NCI-H82 (cell line): ENCODE measurements at places on chromosomes 11 and 22.

DNA sequence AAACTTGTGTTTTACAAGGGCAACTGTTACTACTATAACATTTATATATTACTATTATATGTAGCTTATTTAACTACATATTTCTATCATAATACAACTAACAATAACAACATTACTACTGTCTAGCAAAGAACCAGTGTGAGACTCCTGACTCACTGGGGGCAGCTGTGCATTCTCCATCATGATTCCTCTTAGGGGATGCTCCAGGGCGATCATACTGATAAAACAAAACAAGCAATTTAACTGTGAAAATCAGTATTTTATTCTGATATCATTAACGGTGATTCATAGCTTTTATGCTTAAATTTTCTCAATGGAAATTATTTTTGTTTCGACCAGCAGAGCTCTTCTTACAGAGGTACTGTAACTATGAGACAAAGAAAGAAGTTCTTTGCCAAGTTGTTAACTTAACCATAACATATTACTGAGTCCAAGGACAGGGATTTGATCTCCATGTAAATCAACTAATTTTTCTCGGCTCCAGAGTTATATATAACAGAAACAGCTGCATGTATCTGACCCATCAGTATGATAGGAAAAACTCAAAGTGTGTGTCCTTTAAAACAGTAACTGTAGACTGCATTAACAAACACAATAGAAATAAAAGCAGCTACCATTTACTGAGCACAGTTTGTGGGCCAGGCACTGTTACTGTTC is 24.8 kb upstream of the FNBP4 start:
- DNase-seq = no peak

DNA sequence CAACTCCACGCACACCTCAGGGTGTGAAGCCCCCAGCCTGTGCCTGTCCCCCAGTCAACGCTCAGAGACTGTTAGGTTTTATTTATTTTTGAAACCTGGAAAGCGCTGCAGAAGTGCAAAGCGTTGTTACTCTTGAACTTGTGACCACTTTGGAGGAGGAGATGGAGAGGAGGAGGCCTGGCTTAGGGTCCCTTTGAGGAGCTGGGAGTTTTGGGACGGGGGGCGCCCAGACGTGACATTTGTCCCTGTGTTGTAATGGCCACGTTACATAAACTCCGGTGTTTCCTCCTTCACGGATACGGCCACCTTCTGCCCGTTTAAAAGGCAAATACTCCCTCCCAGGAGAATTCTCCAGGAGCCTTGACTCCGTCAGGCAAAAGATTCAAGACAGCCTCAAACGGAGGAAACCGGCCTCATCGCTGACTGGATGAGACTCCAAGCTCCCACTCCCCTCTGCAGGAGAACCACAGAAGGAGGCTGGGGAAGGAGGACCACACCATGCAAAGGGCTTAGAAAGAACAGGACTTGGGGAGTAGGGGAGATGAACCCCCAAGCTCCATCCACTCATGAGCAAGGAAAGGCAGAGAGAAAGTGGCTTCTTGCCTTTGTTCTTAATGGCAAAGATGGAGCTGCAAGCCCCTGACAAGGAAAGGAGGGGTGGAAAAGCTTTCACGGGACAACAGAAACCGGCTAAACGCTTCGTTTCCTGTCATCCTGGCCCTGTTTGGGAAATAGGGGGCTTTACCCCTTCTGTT is 630 bp downstream of the PIK3IP1 start:
- peak; percentile 36 for DNase-seq

DNA sequence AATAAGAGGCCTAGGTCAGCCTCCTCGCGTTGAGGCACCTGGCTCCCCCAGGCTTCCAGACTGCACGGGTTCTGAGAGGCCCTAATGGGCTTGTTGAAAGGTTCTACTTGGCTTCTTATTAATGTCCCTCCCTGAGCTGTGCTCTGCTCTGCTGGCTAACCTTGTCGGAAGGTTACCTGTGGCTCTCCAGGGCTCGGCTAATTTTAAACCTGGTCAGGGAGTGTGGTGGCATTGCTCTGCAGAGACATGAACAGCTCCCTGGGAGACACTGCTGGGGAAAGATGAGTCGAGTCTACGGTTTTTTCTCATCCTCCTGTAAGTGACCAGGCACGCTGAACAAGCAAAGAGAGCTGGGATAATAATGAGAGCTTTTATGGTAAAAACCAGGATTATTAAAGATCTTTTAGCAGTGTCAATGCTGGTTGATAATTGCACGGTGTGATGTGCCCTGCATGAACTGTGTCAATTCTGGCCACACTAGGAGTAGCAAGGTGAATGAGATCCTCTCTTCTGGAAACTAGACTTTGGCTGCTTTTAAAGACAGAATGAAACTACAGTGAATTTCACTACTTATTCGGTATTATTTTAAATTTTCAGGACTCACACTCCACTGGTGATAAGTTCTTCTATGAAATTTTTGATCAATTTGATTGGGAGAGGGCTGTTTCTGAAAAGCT is 70.7 kb downstream of the TEAD1 start:
- peak; percentile 15 for DNase-seq

DNA sequence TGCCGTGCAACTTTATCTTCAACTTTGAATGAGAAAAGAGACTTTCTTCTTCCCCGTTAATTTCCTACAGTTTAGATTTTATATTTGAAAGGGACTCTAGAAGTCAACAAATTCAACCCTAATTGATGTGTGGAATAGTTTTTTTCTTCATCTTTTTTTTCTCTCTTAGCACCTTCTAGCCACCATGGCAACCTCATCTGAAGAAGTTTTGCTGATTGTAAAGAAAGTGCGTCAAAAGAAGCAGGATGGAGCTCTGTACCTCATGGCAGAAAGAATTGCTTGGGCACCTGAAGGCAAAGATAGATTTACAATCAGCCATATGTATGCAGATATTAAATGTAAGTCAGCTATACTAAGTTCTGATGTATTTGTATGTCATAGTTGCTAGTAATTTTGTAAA is 10.5 kb downstream of the GTF2H1 start:
- DNase-seq = no peak

GRCh38 chr11:16773981-16774935 is 35.8 kb downstream of the C11orf58 start:
- DNase-seq = no peak

- DNase-seq = peak; percentile 84
Observed at GRCh38 chr11:62791501-62792201, at the start of gene TMEM223. Gene TMEM223, minus strand, starts transcription at chr11:62792006. Its CDS starts 12 bp downstream, at chr11:62791994.

DNA sequence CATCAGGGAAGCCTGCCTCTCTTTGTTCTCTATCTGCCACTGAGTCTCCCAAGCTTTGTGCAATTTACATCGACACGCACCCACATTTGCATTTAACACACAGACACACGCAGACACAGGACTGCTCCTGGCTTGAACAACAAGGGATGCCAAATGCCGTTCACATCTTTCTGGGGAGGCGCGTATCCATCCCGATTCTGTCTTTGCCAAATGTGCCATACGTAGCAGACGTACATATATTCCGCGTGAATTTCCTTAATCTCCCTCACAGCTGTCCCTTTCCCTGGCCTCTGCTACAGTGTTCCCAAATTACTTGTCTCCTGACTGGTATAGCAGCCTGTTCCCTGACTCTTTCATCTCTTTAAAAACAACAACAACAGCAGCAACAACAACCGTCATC is 409.5 kb downstream of the MIAT start:
- no peak for DNase-seq

GRCh38 chr11:65920372-65920802 is 1.2 kb downstream of the DRAP1 start:
- DNase-seq = no peak

DNA sequence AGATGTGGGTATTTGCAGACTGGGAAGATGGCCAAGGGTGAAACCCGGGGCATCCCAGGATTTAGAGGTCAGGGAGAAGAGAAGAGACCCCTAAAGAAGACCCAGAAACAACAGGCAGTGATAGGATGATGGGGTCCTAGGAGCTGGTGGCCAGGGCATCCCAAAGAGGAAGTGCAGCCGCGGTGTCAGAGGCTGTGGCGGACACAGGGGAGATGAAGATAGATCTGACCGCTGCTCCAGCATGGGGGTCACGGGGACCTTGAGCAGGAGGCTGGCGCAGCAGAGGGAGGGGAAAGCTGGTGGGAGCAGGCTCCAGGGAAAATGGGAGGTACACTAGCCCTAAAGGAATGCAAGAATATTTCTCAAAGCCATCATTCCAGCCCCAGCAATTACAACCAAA is 47.3 kb downstream of the CTTN start:
- DNase-seq = no peak

DNA sequence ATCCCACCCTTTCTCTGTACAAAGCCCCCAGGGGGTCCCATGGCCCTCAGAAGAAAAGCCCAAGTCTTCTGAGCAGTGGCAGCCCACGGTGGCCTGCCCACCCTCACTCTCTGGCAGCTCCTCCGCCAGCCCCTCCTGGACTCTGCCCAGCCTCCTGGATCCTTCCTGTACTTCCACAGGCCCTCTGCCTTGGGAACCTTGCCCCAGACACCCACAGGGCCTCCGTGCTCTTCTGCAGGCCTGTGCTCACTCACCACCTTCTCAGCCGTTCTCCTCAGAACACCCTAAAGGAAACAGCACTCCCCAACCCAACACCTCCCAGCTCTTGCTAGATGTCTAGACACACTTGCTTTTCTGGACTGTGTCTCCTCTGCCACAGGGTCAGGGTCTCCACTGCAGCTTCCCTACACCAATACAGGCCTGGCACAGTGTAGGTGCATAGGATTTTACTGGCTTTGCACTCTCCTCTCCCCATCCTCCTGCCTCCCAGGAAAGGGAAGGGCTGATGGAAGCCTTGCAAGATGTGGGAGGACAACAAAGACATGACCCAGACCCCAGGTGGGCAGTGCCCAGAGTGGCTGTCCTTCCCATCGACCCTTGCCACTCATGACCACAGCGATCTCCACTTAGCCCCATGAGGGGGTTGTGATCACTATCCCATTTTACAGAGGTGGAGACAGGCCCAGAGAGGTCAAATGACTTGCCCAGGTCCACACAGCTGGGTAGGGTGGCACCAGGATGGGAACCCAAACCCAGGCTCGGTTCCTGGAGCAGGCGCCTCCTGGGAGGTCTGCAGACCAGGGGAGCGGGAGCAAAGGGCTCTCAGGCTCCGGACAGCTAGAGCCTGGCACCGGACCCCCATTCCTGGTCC is 2.0 kb downstream of the SCARF2 start:
- no peak for DNase-seq

GRCh38 chr22:24950272-24950902 is 2.1 kb upstream of the KIAA1671 start:
- peak; percentile 72 for DNase-seq

DNA sequence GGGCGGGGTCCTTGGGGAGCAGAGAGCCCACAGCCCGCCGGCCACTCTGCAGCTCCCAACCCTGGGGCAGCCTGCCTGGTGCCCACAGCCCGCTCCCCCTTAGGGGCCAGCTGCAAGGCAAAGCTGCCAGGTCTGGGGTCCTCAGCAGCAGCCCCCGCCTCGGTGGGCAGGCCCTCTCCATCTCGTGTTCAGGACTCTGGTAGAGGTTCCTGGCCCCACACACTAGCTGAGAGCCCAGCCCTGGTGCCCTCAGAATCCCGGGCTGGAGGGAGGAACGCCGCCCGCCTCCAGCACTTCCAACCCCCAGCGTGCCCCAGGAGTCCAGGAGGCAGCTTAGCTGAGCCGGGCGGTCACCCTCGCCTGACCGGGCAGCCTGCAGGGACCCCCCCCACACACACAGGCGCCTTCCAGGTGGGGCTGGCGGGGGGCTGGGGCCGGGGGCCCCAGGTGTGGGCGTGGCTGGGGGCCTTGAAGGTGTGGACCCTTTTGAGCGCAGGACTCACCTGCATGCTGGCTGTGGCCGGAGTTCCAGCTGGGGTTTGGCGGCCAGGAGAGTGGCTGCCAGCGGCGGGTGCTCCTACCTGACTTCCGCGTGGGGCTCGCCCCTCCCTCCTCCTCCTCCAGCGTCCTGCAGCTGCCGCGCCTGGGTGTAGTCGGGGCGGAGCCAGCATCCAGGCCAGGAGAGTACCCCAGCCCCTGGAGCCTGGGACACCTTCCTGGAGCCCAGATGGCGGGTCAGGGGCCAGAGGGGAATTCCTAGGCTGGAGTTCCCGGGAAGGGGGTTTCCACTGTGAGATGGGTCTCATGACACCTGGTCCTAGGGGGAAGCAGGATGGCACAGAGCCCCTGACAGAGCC is at the start of gene ANO9:
Gene ANO9, minus strand, starts transcription at position 594 of the 857 bp plus-strand sequence. Its CDS starts 85 bp downstream, at position 509.
- DNase-seq = peak; percentile 27

- no peak for DNase-seq
Observed at GRCh38 chr11:2740275-2740940, 40.6 kb upstream of the KCNQ1OT1 start.

DNA sequence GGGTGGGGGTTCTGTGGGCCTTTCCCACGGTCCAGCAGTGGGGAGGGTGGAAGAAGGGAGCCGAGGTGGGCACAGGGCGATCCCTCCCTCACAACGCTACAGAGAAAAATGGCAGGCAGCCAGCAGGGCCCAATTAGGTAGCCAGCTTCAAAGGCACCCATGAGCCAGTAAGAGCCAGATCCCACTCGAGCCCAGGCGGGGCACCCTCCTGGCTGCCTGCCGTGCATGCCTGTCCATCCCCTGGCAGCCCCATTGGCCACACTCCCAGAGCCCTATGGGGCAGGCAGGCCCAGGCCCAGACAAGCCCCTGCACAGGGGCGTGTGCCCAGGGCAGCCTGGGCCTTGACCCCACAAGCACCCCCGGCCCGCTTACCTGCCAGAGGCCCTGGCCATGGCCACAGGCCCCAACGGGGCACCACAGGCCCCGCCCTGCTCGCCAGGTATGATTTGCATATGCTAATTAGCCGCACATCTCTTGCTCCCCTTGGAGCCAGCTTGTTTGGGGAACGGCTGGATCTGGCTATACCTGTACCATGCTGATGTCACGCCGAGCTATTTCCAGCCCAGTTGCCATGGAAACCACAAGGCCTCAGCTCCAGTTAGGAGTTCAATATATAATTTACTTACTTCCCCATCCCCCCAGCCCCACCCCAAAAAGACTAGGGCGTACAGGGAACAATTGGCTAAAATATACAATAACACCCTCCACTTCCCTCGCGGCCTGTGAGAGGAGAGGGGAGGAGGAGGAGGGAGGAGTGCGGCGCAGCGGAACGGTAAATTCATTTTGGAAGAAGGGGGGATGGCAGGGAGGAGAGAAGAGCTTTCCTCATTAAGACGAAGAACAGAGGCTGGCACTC is 47.5 kb upstream of the TCF20 start:
- DNase-seq = no peak

DNA sequence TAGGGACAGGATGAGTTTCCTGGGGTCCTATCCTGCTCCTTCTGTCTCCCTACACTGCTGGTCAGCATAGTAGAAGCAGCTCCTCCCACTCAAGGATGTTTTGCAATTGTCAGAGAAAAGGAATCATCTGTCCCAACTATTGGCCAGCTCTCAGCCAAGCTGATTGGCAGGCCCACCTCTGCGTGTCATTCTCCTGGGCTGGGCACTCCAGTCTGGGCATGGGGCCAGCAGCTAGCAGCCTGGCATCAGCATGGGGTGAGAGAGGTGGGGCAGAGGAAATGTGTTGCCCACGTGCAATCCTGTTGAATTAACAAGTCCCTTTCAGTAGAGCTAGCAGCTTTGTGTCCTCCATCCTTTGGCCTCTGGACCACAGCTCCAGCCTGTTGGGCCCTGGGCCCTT is 14.1 kb downstream of the ANKK1 start:
- DNase-seq = no peak
